Chondrocyte (in vitro differentiated cells): ENCODE measurements at places on chromosomes 11 and 22. TPM values are rescaled to one million over a fixed set of nuclear protein-coding genes. Genes with fewer than 3 reads are reported as not detected.
A peak's percentile ranks its signal among the peaks of the same experiment; 100 is the strongest.

The TSG101 gene
- total RNA-seq, result 54.7 to 59.8 TPM (median 55.4 TPM) in 3 replicates

The KRTAP5-10 gene
- total RNA-seq, result not detected in 3 replicates

The LINC01488 gene
- not detected in 3 replicates for total RNA-seq

The CRYBA4 gene
- total RNA-seq, result not detected in 3 replicates

The C11orf86 gene
- not detected in 3 replicates for total RNA-seq

The CDC42BPG gene
- 0.17 to 0.46 TPM (median 0.35 TPM) in 3 replicates for total RNA-seq

The TRPM5 gene
- total RNA-seq, result not detected in 3 replicates

The KRTAP5-11 gene
- not detected in 3 replicates for total RNA-seq

The CARD18 gene
- not detected in 3 replicates for total RNA-seq

The SLC7A4 gene
- total RNA-seq, result 0.22 to 0.28 TPM in 2 of 3 replicates, not detected in the other

The ANO1 gene
- total RNA-seq, result 1.0 to 1.5 TPM (median 1.5 TPM) in 3 replicates

The PRR33 gene
- not detected in 3 replicates for total RNA-seq

The NLRP14 gene
- 0.05 TPM in 1 of 3 replicates, not detected in the others for total RNA-seq

The TIGD3 gene
- 0.10 to 0.18 TPM in 2 of 3 replicates, not detected in the other for total RNA-seq

The UVRAG gene
- 15.7 to 32.5 TPM (median 16.9 TPM) in 3 replicates for total RNA-seq

- no peak for DNase-seq
Observed at GRCh38 chr11:35414311-35414710, 5.0 kb downstream of the SLC1A2 start.

GRCh38 chr22:45319324-45319685 lies 9.6 kb downstream of the FAM118A start:
- DNase-seq, result no peak

DNA sequence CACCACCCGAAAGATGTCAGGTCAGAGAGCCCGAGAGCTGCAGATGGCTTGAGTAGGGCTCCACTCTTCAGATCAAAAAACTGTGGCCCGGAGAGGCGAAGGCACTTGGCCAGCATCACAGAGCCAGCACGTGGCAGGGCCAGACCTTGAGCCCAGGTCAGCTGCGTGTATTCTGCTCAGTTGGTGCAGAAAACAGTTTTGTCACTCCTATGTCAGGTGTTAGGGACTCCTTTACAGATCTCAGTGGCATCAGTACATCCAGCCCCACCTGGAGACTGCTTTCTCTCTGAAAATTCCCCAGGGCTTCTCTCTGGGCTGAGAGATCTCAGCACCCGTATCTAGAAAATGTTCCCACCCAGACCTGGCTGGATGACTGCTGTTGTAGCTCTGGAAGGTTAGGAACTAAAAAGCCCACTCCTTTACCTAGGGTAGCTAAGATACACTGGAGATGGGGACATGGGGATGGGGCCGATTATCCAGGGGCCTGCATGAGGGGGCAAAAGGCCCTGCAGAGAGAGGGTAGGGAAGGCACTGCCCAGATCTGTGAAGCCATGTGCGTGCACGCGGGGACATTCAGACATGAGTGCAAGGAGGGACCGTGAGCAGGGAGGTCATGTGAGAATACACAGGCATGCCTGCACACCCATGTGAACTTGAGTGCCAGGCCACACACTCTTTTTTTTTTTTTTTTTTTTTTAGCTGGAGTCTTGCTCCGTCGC lies 3.4 kb downstream of the APOA1 start:
- DNase-seq, result no peak

DNA sequence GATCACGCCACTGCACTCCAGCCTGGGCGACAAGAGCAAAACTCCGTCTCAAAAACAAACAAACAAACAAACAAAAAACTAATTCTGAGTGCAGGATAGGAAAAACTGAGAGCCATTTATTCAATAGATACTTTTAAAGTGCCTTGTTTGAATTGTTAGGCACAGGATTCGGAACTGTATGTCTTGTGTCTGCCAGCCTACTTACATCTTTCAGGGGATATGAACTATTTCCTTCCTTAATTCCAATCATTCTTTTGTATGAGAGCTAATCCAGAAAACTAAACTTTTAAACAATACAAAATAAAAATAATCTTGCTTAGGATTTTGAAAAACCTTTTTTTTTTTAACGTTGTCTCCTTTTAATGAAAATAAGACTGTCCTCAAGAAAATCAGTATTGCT lies 12.6 kb downstream of the UVRAG start:
- no peak for DNase-seq

- DNase-seq, result no peak
Observed at GRCh38 chr22:29641700-29642330, 38.4 kb downstream of the NF2 start.

GRCh38 chr11:108818971-108819370 lies 154.1 kb downstream of the DDX10 start:
- no peak for DNase-seq

GRCh38 chr11:46673713-46674462 lies 26.5 kb downstream of the ARHGAP1 start:
- peak; percentile 48 for DNase-seq

GRCh38 chr11:133343951-133344350 lies 188.3 kb downstream of the OPCML start:
- DNase-seq, result no peak

GRCh38 chr11:10600570-10601248 lies 32.2 kb upstream of the LYVE1 start:
- no peak for DNase-seq

DNA sequence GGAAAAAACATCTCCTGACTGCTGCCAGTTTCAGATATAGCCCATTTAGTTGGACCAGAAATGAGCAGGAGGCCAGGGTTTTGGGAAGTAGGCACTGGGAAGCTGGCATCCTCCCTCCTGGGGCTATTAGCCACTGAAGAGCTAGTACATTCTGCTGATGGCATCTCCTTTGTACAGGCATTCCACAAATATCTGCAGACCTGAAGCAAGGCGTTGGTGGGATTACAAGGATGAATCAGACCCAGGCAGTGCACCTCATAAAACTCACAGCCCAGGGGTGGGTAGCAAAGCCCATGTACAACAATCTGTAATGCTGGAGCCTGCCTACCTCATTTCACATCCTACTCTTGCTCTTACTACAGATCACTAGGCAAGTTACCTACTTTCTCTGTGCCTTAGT lies 27.5 kb upstream of the POU2AF1 start:
- no peak for DNase-seq

DNA sequence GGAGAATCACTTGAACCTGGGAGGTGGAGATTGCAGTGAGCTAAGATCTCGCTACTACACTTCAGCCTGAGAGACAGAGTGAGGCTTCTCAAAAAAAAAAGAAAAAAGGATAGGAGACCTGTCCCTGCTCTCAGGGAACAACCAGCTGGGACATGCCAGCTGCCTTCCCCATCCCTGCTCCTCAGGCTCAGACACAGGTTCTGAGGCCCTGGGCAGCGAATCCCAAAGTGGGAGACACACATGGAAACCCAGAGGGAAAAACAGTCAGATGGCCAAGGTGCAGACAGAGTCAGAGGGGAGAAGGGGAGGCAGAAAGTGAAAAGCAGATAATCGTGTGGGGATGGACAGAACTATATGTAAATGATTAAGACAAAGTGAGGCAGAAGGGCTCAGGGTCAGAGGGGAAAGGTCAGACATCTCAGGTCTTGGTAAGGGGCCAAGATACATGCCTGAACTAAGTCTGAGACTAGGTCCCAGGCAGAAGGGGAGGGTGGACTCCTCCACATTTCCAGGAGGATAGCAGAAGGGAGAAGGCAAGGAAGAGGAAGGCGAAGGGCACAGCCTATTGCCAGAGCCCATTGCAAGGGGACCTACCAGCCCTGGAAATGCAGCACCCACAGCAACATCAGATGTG lies 14.2 kb downstream of the STARD10 start:
- DNase-seq, result no peak

- DNase-seq, result no peak
Observed at GRCh38 chr11:83971063-83971462, 684.9 kb upstream of the CCDC90B start.

GRCh38 chr11:77729063-77729462 lies 91.5 kb downstream of the RSF1 start:
- DNase-seq, result no peak

- DNase-seq, result no peak
Observed at GRCh38 chr22:40654522-40655167, 18.1 kb upstream of the MRTFA start.

- DNase-seq, result no peak
Observed at GRCh38 chr11:86490582-86490981, 115.9 kb downstream of the CCDC81 start.

DNA sequence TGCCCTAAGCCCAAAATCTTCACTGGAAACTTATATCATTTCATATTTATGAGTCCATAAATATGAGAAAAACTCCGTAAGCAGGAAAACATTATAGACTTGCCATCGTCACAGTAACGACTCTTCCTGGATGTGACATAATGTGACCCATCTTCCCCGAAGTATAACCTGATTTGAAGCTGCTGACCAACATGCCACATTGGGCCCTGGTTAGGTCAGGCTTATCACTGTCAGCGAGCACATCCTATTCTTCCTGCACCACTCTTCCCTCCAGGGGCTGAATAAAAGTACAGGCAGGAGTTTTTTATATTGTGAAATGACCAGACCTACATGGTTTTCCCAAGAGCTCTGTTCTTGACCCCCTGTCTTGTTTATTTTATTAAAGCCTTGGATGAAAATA lies 12.1 kb upstream of the BLID start:
- no peak for DNase-seq

GRCh38 chr22:46004105-46004866 lies 27.3 kb upstream of the WNT7B start:
- DNase-seq, result peak; percentile 93

DNA sequence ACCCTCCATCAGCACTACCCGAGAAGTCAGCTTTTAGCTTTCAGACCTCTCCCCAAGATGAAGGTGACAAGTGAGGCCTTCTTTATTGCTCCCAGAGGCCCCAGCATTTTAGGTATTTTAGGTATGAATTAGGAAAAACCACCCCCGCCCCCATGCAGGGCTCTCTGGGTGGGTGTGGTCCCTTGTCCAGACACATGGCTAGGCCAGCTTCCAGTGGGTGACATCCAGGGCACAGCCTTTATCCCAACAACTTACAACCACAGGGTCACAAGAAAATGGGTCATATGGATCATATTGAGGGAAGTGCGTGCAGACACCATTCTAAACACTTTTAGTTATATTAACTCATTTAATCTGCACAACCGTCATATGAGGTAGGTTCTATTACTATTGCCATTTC lies 42.1 kb downstream of the RIBC2 start:
- no peak for DNase-seq

- DNase-seq, result no peak
Observed at GRCh38 chr11:47889714-47890441, 41.7 kb upstream of the NUP160 start.

GRCh38 chr22:29311464-29312217 lies 3.9 kb downstream of the RASL10A start:
- DNase-seq, result peak; percentile 94

GRCh38 chr11:28727254-28727653 lies 619.1 kb downstream of the METTL15 start:
- no peak for DNase-seq

DNA sequence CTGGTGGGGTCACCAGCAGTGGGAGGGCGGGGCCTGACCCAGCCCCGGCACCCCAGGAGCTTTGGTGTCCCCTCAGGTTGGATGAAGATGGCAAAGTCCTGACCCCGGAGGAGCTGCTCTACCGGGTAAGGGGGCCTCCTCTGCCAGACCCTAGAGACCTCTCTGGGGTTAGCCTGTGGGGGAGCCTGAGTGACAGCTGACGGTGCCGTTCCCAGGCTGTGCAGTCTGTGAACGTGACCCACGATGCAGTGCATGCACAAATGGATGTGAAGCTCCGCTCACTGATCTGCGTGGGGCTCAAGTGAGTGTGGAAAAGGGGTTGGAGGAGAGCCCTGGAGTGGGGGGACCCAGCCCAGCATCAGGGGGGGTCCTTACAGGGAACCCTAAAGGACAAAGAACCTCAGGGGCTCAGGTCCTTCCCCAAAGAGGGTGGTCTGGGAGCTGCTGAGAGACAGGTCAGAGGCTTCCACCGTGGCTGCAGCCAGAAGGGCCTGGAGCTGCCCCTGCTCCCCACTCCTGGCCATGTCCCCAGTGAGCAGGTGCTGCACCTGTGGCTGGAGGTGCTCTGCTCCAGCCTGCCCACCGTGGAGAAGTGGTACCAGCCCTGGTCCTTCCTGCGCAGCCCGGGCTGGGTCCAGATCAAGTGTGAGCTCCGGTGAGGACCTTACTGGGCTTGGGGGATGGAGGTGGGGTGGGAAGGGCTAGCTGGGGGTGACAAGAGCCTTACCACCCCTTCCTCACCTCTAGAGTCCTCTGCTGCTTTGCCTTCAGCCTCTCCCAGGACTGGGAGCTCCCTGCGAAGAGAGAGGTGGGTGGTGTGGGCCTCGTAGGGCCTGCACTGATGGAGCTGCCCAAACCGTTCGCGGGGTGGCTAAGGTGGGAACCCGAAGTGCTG lies 38.6 kb downstream of the SGSM3 start:
- DNase-seq, result no peak

- DNase-seq, result peak; percentile 22
Observed at GRCh38 chr22:19118329-19118880, 3.8 kb downstream of the DGCR2 start.

DNA sequence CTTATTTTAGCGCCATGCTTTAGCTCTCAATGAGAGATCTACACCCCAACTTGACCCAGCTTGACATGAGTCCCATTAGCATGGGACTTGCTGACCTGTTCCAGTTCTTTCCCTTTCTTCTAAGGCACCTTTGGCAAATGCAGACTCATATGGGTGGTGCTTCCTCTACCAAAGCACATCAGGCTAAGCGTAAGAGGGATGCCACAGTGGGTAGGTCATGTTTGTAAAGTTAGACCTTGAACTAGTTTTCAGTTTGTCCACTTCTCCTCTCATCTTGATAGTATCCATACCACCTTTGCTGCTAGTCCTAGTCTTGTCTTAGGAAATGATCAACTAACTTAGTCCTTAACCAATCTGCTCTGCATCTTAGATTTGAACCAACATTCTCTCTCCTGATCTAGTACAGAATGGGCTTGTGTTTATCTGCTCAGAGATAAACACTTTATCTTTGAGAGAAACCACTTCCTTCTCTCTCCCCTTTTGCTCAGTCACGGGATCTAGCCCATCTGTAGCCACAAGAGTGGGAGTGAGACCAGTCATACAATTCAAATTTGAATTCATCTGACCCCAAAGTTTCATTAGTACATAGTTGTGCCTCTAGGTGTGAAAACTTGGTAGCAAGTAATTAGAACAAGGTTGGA lies 72.1 kb upstream of the CD44 start:
- DNase-seq, result no peak
